Urinary bladder (tissue), 4 donors: ENCODE measurements at places on chromosomes 16 and 17. TPM values are rescaled to one million over a fixed set of nuclear protein-coding genes. Genes with fewer than 3 reads are reported as not detected.

Gene HMOX2
- 27.9 TPM for total RNA-seq

Gene FAM222B
- total RNA-seq = 6.8 TPM

Gene UTS2R
- total RNA-seq = not detected

Gene MYH13
- 0.05 TPM for total RNA-seq

Gene TMEM235
- total RNA-seq = not detected

Gene GP1BA
- not detected for total RNA-seq

Gene GGT6
- total RNA-seq = 13.0 TPM

Gene KRTAP1-5
- total RNA-seq = not detected

Gene OR3A3
- not detected for total RNA-seq

- no peak for DNase-seq
These were observed 11.9 kb downstream of the MT4 start for GRCh38 chr16:56576585-56577299.

GRCh38 chr17:79388556-79389295 lies 222.1 kb downstream of the RBFOX3 start:
- no peak for DNase-seq

- DNase-seq = no peak
These were observed 150.9 kb downstream of the MAP2K6 start for GRCh38 chr17:69565447-69565846.

- no peak for DNase-seq
These were observed 187.8 kb downstream of the RAB11FIP4 start for GRCh38 chr17:31579265-31579664.

DNA sequence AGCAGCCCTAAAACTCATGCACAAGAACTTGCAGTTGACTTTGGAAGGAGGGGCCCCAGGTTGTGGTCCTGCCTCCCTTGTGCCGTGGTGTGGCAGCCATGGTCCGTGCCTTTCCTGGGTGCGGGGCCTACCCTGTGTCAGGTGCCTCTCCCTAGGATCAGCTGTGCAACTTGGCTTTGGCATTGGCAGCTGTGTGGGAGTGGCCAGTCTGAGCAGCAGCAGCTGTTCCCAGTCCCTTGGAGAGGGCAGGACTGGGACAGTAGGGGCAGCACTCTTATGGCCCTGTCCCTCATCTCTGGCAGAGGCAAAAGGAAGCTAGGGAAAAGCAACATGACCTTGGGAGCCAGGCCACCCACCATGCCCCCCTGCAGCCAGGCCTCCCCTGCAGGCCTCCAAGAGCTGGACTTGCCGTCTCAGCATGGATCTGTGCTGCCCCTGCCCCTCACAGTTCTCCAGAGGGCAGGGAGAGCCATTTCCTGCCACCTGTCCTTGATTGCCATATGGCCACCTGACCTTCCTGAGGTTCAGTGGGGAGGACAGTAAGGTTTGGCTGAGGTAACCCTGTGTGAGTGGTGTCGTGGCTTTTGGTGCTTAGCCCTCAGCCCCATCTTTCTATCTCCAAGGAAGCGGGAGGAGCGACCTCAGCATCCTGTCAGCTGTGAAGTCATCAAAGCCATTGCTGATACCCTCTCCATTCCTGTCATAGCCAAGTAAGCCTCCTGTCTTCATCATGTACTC lies 15.5 kb upstream of the NFATC3 start:
- no peak for DNase-seq

DNA sequence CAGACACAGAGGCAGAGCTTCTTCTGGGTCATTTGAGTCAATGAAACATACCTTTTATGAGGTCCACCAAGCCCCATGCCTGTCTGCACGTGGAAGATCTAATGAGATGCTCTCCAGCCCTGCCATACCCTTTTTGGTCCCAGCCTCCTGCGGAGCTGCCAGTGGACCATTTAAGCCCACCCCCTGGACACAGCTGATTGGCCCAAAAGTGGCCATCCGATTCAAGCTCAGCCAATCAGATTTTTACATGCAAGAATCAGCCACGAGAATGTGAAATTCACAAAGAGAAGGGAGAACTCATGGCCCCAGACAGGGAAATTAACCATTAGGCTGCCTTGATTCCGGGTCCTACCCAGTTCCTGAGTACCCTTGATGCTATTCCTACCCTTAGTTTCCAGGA lies 231.0 kb upstream of the EEF2KMT start:
- DNase-seq = no peak

- DNase-seq = no peak
These were observed 9.1 kb downstream of the CBX2 start for GRCh38 chr17:79786930-79787643.

- DNase-seq = no peak
These were observed 8.4 kb upstream of the PPP1R1B start for GRCh38 chr17:39618246-39618913.

DNA sequence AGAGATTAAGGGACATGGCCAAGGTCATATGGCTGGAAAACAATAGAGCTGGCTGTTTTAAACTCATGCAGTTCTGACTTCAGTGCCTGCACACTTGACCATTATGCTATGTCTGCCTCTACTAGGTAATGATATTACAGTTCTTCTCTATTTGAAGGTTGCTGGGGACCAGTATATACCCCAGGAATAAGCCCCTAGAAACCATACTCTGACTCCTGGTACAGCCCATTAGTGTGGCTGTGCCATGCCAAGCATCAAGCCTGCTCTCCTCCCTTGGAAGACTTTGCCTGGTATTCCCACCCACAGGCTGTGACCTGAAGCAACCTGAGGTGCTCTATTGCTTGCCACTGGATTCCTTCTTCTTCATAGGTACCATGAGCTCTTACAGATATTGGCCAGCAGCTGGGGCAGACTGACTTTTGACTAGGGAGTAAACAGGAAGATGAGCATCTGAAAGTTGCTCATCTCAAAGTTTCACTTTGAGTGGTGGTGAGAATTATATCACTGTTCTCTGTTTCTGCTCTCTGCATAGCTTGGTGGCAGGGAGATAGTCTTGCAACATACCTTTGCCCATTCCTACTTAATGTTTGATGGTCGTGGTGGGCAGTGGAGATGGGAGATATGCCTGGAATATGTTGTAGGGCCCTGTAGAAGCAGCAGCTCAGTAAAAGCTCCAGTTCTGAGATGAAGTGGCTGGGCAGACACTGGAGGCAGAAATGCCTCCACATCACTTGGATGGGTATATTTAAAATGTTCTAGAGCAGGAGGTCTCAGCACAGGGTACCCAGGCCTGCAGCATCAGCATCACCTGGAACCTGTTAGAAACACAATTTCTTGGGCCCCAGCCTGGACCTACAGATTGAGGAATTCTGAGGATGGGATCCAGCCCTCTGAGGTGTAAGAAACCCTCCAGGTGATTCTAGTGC lies 274.7 kb downstream of the HS3ST4 start:
- DNase-seq = no peak

GRCh38 chr16:49746545-49746944 lies 109.4 kb downstream of the ZNF423 start:
- DNase-seq = no peak

- no peak for DNase-seq
These were observed 170.3 kb downstream of the MAF start for GRCh38 chr16:79430191-79430678.

DNA sequence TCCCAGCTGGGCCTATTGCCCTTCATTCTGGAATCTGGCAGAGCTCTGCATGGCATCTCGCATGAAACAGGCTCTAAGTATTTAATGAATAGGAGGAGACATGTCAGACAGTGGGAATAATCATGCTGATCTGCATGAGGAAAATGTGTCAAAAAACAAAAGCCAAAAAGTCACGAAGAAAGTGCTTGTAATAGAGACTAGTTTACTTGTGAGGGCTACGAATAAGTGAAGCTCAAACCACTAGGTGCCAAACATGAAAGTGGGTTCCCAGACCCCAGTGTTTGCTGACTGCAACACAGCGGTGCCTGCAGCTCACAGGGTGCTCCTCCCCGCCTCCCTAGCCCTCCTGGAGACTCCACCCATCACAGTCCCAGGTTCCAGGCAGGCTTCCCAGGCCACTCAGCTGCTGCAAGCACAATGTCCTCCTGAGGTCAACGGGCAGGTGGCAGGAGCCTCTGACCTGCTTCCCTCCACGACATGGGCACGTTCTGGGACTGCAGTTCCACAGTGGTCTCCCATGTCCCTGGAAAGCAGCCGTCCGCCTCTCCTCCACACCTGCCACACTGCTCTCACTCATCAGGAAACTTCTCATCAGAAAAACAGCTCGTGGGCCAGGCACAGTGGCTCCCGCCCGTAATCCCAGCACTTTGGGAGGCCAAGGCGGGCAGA lies 96.5 kb downstream of the ANKRD11 start:
- no peak for DNase-seq

GRCh38 chr16:80947708-80948625 lies 58.7 kb downstream of the CMC2 start:
- no peak for DNase-seq

GRCh38 chr17:52150935-52151334 lies 7.6 kb downstream of the CA10 start:
- DNase-seq = no peak

DNA sequence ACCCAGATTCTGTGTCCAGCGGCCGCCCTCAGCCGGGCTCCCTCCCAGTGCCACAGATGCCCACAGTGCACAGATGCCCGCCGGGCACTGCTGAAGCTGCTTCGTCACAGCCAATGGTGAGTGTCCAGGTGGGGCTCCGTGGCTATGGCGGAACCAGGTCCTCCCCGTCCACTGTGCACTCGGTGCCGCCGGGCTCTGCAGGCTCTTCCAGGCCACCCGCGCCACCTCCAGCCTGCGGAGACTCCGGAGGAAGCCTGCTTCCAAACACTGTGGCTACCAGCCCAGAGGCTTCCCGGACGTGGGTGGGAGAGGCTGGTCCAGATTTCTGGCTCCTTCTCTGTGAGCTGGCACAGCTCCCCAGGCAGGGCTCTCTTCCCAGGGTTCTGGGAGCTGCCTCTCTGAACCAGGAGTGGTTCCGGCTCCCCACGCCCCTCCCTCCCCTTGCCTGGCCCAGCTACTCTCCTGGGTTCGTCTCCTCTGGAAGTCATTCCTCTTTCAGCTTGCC lies 2.8 kb upstream of the PYCR1 start:
- no peak for DNase-seq

DNA sequence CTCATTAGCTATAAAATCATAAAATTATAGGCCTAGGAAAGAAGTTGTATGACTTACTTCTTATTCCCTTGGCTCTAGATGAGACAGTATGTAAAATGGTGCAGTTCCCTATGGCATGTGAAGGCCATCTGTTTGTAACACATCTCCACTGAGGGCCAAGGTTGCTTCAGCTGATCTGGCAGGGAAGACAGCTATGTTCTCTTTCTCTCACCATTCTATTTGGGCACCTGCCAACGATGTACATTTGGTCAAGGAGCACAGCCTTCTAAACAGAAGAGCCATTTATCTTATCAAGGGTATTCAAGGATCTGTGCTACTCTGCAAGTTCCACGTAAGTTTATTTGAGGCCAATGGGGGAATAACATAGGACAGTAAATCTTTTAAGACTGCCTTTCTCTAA lies 129.8 kb upstream of the TOM1L1 start:
- DNase-seq = no peak

DNA sequence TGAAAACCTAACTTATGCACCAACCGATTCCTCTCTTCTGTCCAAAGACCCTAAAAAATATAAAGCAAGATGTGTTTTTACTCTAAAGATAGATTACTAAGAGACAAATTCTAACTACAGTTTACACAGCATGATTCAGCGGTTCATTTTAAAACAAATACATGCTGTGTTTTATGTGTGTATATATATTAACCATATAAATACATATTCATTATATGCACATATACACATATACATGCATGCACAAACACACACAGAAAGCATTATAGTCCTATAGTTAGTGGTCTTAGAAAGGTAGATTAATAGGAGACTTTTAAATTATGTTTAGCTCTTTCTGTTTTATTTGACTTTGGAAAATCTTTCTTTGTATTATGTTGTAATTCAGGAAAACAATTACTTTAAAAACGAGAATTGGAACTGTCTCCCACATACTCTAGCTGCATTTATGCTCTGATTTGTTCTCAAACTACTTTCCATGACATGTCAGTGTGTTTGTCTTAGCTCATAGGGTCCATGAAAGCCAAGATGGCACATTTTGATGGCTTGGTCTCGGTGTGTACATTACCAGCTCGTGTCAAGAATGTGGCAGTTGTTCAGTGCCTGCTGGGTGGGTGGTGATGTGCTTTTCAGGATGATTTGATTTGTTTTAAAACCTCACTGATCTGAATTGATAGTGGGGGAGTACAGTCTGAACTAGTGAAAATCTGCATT lies 548.8 kb upstream of the SALL1 start:
- DNase-seq = no peak

DNA sequence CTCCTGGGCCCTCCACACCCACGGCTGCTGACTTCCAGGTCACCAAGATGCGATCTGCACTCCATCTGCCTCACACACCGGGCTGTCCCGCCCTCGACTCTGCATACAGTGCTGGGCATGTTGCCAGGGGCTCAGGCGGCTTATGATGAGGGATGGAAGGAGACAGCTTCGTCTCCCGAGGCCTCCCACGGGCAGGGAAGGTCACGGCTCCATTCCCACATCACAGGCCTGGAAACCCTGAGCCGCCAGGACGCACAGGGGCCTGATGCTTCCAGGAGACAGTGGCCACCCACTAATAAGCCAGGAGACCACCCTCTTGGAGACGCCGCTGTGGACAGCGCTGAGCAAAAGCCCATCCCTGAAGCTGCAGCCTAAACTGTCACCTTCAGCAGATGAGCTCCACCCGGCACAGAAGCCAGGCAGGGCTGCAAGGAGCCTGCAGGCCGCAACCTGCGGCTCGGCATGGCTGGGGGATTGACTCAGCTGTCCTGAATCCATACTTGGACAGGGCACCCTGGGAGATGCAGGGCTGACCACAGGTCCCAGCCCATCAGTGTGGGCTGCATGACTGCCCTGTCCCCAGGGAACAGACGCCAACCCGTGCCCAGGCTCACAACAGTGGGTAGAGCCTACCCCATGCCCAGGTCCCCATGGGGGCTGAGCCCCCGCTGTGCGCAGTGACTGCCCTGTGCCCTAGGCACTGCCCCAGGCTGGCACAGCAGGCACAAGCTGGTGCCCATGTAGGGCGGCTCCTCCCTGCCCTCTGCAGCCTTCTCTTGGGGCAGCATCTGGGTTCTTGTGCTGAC lies 34.4 kb downstream of the SLC7A5 start:
- DNase-seq = no peak

GRCh38 chr17:66040402-66040801 lies 151.5 kb downstream of the CEP112 start:
- DNase-seq = no peak

- no peak for DNase-seq
These were observed 130.0 kb downstream of the XYLT1 start for GRCh38 chr16:17340804-17341203.

DNA sequence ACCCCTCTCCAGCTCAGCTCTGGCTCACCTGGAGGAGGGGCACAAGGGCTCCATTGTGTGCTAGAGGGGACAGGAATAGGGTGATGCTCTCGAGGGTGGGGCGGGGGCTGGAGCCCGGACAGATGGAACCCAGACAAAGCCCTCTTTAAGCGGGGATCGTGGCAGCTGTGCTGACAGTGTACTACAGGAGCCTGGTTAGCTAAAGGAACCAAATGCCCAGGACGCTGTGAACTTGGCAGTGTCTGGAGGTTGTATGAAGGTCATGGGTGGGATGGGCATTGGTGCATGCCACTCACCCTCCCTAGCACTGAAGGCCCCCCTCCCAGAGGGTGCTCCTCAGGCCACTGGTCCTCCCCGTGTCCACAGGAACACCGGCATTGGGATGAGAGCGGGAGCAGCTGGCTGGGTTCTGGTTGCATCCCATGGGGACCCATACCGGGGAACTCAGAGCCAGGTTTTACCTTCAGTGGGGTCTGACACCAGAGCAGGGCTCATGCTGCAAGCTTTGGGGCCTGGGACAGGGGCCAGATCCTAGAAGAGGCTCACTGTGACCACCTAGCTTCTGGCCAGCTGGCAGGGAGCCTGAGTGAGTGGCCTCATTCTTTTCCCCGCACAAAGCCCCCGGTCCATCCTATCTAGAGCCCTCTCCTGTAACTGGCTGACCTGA lies 11.9 kb downstream of the KIF19 start:
- DNase-seq = no peak
